Muscle of back (tissue), 13 donors: ENCODE measurements at places on chromosomes 7 and 10. TPM values are rescaled to one million over a fixed set of nuclear protein-coding genes. Genes with fewer than 3 reads are reported as not detected.

- no peak for DNase-seq
These were observed 190.7 kb downstream of the CDCA7L start for GRCh38 chr7:21754963-21755362.

GRCh38 chr10:124300224-124300623, 118.5 kb downstream of the OAT start:
- no peak for DNase-seq

- DNase-seq, result no peak
These were observed 25.1 kb downstream of the NRP1 start for GRCh38 chr10:33309406-33309805.

Gene SRGN
- 45.0 TPM for polyA plus RNA-seq

Gene SLK
- 30.7 TPM for polyA plus RNA-seq

GRCh38 chr10:98433881-98434732, 12.6 kb downstream of the HPS1 start:
- no peak for DNase-seq

GRCh38 chr10:80648106-80648505, 110.4 kb downstream of the SH2D4B start:
- DNase-seq, result no peak

DNA sequence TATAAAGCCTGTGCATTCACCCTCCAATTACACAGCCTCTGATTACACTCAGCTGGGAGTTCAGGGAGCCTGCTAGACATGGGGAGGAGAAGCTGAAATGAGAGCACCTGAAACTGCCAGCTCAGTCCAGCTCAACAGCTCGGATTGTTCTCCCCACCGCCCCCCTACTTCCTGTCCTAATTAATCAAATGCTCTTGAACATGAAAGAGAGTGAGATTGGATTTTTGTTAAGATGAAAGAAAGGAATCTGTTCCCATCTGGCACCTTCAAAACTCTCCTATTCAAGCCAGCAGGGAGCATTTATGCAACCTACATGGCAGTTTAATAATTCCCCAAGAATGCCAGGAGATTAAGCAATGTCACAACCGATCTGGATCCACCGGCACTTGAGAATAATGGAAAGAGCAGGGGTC, 98.0 kb downstream of the NPSR1 start:
- DNase-seq, result no peak

DNA sequence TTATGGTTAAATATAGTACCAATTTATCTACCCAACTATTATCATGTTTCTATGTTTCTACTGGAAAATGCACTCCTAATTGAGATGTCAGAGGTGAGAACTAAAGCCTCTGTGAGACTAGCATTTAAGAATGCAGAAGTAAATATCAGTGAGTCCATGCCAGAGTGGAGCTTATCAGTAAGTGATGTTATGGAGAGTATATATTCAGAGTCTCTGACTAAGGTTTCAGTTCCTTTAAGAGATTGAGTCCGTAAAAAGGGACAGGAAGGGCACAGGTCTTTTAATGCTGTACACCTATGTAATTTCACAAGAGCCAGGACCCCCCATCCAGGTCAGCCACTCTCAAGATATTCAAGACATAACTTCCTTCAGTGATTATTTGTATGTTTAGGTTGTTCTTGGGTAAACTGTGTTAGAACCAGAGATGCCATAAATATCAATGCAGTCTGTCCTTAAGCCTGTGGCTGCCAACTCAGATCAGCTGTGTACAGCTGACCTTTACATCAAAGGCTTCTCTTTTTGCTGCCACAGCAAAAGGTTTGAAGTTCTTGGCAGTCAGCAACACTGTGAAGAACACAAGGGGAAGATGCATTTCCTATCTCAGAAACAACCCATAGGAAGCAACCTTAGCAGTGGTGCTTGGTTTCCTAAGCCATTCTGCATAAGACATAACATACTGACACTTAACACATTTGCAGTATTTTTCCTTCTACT, 244.8 kb downstream of the BICC1 start:
- DNase-seq, result peak; percentile 55

DNA sequence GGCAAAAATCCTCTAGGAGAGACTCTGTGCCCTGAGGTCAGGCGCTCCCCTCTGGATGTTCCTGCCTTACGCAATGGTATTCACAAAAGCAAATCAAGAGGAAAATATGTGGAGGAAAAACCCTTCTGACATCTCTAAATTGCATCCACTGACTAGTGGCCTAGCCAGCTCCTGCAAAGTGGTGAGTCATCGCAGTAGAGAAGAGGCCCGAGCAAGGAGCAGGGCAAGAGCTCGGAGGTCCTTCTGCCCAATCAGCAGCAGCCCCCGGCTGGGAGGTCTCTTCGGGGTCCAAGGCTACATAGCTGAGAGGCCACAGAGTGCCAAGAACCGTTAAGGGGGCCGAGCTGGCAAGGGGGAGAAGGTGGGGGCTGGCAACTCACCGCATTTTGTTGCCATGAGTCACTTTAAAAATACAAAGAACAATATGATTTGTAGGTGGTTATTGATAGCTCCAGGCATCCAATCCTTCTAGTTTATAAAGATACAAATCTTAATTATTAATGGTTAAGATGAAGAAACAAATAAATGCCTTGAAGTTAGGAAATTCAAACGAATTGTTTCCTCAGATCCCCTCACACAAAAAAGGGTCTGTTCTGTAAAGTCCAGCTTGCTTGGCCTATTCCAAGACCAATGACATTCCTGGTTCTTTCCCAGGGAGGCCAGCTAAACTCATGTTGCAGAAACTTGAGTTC, 161.6 kb downstream of the PKD1L1 start:
- DNase-seq, result peak; percentile 98

- no peak for DNase-seq
These were observed 321.4 kb upstream of the AOAH start for GRCh38 chr7:37045681-37046179.

GRCh38 chr10:71436268-71437125, 39.8 kb downstream of the CDH23 start:
- peak; percentile 56 for DNase-seq

DNA sequence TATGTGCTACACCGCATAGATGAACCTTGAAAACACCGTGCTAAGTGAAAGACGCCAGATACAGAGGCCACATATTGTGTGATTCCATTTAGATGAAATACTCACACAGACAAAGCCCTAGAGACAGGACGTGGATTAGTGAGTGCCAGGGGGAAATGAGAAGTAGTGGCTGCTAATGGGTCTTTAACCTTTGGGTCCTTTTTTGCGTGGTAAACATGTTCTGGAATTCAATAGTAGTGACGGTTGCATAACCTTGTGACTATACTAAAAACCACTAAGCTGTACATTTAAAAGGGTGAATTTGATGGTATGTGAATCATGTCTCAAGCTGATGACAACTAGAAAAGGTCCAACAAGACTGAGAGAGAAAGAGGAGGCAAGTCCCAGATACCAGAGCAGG, 15.6 kb downstream of the SMKR1 start:
- no peak for DNase-seq

Gene LRRC4
- polyA plus RNA-seq, result 2.5 TPM

Gene CLDN12
- 30.4 TPM for polyA plus RNA-seq

DNA sequence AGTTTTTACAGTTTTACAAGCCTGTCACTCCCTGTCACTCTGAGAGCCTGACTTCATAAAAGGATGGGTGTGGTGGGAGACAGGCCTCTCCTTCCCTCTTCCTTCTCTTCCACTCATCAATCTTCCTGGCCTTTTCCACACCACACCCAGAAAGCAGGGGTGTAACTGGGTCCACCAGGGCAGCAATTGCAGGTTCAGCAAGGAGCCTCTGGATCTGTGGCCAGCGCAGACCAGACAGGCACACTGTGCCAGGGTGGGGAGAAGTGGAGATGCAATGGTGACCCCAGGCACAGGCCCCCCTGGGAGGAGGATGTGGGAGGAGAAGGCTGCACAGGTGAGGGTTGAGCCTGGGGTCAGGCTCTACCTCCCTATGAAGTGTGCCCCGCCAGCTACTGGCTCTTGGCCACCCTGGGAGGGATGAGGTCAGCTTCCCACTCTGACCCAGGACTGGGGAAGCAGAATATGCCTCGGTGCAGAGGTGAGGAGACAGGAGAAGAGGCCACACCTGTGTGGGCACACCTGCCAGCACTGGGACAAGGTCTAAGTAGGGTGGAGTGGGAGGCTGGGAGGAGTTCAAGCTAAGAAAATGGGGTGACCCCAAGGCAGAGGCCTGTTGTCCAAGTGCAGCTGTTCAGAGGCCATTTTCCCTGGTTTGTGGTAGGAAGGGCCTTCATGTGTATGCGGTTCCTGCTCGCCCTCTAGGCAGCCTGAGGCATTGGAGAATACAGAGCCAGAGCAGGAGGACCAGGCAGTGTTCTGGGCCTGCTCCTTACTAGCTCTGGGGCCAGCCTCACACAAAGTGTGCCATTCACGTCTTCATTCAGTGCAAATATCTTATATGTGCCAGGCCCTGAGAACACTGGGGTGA, 20.2 kb upstream of the TMEM72 start:
- no peak for DNase-seq

Gene MMRN2
- 19.2 TPM for polyA plus RNA-seq

DNA sequence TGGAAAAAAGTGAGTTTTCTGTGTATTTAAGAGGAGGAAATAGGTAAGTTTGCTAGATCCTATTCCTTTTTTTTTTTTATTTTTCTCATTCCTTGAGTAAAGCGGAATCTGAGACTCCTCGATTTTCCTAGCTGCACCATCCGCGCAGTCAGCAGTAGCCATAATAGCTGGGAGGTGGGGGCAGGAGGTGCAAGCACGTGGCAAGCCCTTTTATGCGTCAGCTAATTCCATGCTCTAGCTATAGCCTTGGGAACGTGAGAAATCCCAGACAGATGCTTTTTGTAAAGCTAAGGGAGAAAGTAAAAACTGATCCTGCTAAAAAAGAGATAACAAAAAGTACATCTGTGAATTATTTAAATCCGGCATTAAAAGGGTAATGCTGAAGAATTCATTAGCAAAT, 33.2 kb upstream of the TPK1 start:
- DNase-seq, result no peak

- no peak for DNase-seq
These were observed 39.8 kb upstream of the ARL4A start for GRCh38 chr7:12647364-12648219.

DNA sequence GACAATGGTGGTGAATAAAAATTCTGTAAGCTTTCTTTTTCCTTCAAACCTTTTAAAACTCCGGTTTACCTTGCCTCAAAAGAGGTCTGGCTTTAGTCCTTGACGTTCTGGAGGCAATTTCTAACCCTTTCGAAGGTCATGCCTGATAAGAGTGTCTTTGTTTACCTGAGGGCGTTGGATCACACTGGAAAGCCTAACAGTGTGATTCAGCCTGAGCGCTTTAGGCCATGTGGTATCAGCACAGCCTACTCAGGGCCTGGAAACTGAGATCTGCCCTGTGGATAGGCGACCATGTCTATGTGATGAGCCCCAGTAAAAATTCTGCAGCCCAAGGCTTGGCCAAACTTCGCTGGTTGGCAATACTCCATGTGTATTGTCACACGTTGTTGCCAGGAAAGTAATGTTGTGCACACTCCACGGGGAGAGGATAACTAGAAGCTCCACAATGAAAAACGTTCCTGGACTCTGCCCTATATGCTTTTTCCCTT, 10.7 kb downstream of the CCDC6 start:
- DNase-seq, result no peak

DNA sequence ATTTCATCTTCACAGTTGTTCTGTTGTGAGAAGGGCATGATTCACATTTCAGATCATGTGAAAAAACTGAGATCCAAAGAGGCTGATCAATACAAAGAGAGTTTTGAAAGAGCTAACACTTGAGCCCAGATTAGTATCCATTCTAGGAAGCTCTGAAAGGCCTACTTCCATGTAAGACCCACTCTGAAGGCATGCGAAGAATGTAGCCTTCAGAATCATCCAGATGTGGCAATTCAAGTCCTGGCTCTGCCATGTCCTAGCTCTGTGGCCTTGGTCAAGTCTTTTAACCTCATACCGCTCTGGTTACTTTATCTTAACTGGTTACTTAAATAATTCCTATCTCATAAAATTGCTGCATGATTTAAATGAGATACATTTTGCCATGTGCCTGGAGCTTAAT, 111.1 kb downstream of the FZD1 start:
- DNase-seq, result no peak

Gene FFAR4
- 0.10 TPM for polyA plus RNA-seq

DNA sequence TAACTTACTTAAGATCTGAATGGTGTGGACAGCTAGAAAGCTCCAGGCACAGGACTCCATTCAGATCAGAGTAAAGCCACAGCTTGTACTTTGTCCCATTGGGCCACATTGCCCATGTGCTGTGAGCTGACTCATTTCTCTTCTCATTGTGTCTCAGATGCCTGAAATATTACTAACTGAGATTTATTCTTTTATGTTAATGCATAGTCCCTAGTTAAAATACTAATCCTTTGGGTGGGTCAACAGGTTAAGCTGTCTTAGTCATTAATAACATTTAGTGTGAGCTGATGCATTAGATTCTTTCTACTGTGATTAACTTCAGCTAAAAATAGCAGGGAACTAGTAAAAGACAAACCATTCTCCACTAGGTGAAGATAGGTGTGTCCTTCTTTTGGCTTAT, 104.7 kb upstream of the ARMC3 start:
- peak; percentile 80 for DNase-seq

GRCh38 chr10:75263806-75264205, 28.0 kb upstream of the COMTD1 start:
- DNase-seq, result no peak

Gene FKBP9
- 160 TPM for polyA plus RNA-seq

Gene MPP7
- 5.6 TPM for polyA plus RNA-seq

DNA sequence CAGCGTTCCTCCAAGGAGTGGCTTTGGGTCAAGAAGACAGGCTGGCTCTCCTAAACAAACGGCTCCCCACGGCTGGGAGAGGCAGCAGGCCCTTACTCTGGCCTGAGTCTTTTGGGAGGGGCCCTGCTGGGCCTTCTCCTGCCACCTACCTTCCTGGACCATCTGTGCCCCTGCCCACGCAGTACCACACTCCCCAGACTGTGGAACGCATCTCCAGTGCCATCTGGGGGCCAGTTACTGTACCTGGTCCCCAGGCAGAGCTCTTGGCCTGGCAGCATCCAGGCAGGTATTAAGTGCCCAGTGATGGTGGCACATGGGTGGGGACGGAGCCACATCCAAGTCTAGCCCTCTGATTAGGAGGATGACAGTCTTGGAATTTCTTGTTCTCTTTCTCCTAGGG, 14.4 kb downstream of the ALKBH4 start:
- no peak for DNase-seq

Gene FLNC
- polyA plus RNA-seq, result 646 TPM

Gene LRRC17
- 28.5 TPM for polyA plus RNA-seq

GRCh38 chr10:408236-408635, 273.0 kb downstream of the ZMYND11 start:
- DNase-seq, result no peak

Gene PTPRE
- polyA plus RNA-seq, result 5.8 TPM

DNA sequence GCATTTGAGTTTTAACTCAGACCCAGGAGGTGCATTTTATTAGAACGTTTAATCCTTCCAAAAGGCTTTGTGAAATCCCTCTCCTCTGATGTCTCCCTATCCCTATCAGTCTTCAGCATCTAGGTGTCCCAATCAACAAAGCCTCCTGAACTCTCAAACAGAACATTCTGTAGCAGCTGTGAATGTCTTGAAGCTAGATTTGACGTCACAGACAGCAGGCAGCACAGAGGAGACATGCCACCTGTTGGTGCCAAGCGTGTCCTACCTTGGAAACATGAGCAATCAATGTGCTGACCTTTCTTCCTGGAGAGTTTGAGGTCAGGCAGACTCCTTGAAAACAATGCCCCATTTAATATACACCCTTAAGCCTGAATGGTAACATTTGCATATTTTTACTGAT, 125.5 kb downstream of the RNLS start:
- DNase-seq, result no peak

- no peak for DNase-seq
These were observed 176.8 kb upstream of the RHOBTB1 start for GRCh38 chr10:61120805-61121204.

- DNase-seq, result no peak
These were observed 167.1 kb downstream of the C7orf25 start for GRCh38 chr7:42744746-42745145.

GRCh38 chr7:113891828-113892227, 27.0 kb downstream of the PPP1R3A start:
- no peak for DNase-seq
